ENCODE measurements at places on chromosomes 3 and 15.

GRCh38 chr15:57607570-57608000 lies 15.9 kb downstream of the MYZAP start:
- DNase-seq: no peak

DNA sequence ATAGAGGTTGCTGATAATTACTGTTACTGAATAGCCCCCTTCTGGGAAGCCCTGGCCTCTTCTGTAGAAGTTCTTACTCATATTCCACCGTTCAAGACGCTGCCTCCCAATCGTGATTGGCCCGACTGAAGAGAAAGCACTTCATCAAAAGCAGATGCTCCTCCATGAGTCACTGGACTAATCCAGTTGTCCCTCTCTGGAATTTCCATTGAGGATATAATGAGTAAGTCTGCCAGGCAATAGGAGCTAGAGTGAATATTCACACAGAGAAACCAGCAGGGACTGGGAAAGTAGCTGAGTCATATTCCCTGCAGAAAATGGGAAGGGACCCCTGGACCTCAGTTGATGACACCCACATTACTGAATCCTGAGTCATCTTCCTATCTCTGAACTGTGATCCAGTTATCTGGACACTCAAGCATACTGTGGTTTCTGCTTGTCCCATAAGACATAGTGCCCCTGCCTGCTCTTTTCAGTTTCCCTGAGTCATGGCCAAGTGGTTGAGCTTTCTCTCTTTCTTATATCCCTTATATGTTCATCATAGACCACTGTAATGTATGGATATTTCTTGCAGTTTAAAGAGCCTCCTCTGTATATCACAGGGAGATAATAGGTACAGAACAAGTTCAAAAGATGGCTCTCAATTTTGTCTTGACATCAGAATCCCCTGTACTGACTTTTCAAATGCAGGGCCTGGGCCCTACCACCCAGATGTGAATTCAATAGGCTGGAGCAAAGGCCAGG lies 151.2 kb upstream of the CDIN1 start:
- DNase-seq: no peak

- no peak for DNase-seq
Measured at GRCh38 chr3:190013943-190014924, 106.5 kb downstream of the P3H2 start.

GRCh38 chr3:9033867-9034266 lies 70.6 kb upstream of the RAD18 start:
- no peak for DNase-seq

DNA sequence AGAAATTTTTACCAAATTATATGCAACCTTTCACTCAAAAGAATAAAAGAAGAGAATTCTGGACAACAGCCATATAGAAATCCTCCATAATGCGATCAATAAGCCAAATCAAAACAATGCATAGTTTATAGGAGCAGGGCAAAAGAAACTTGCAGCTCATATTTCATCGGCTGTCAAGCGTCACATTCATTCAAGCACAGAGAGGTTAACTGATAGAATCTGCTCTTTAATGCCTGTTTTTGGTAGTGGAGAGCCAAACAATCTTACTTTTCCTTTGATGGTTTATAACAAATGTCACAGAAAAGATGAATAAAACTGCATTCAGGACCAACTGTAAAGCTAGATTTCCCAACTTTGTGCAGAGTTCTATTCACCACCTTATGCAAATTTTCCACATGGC lies 35.4 kb downstream of the PRTG start:
- no peak for DNase-seq

DNA sequence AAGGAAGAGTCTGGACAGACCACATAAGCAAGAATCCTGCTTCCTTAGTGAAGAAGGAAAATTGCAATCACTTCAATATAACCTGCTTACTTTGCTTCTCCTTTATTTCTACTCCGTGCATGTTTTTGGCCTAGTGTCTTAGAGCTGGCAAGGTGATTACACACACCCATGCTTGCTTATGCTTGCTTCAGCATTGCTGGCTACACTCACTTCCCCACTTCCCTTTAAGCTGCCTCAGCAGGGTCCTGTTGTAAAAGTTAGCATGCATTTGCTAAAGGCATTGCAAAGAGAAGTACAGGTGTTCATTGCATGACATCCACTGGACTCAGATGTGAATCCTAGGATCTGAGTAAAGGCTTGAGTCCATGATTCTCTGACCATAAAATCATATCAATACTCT lies 47.5 kb upstream of the STT3B start:
- no peak for DNase-seq

All from urinary bladder (tissue), 4 donors.